ENCODE measurements at places on chromosomes 6 and 20.

DNA sequence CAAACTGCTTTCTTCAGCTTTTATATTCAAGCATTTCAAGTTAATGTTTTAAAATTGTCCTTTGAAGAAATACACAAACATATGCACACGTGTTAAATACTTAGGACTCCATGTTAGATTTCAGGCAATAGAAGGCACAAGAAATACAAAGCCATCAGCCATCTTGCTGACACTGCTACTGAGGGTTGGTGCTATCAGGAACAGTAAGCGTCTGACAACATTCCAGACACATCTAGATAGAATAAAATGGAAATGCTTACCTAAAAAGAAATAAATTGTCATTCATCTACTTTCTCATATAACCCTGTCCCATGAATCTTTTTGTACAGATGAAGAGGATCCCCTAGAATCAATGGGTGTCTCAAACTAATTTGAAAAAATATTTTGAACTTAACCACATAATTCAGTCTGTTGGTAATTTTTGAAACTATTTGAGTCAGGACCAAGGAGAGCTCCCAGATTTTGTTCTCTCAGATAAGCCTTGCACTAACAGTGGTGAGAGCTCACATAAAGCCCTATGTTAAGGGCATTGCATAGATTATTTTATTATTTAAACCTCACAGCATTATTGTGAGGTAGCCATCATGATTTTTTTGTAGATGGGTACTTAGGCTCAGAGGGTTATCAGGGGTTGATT is 631.1 kb upstream of the POU3F2 start:
- peak; percentile 3 for DNase-seq

DNA sequence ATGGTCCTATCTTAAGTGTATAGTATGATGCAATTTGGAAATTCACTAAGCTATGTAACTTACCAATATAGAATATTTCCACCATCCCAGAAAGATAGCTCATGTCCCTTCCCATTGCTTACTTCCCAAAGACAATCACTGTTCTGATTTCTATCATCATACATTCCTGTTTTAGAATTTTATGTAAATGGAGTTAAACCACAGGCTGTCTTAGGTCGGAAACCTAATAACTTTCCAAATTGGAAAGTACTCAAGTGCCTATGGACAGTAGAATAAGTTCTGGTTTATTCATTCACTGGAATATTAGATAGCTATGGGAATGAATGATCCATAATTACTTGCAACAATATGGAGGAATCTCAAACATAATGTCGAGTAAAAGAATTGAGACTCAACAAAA is 20.1 kb downstream of the ENPP3 start:
- no peak for DNase-seq

DNA sequence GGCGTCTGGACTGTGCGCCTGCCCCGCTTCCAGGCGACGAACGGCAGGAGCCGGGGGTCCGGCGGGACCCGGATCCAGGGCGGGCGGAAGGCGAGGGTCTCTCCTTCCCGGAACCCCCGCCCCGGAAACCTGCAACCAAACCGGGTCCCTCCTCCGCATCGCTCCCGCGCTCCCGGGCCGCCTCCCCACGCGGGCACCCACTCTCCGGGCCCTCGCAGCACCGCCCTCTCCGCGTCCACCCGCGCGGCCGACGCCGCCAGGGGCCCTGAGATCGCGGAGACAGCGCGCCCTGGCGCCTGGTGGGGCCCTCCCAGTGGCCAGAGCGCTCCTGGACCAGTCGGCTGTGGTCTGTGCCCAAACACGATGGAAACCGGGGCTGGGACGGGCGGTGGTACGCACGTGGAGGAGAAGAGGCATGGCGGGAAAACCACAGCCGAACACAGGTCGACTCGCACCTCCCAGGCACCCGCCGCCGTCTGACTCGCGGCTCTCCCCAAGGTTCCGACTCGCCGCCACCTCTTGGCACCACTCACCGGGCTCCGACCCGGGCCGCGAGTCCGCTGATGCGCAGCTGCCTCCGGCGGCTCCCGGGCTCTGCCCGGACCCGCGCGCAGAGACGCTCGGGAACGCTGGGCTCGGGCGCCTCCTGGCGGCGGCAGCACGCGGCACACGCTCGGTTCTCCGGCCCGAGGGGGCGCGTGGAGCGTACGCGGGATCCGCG is 7.9 kb downstream of the NKX2-2 start:
- no peak for DNase-seq

DNA sequence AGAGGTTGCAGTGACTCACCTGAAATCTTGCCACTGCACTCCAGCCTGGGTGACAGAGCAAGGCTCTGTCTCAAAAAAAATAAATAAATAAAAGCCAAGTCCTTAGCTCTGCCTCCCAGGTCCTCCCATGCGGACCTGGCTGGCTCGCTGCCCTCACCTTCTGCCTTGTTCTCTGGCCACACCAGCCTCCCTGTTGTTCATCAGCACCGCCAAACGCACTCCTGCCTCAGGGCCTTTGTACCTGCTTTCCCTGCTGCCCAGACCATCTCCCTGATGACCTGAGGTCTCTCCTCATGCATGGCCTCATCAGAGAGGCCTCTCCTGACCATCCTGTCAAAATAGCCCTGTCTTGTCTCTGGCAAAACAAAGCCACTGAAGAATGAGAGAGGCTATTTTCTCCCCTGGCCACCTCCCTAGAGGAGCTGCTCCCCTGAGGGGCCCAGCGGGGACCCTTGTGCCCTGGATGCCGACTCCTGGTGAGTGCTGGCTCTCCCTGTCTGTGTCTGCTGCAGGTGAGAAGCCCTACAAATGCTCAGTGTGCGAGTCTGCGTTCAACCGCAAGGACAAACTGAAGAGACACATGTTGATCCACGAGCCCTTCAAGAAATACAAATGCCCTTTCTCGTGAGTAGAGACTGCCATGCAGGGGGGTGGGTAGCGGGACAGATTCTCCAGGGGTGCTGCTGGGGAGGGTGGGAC is 22.6 kb upstream of the CHMP4B start:
- no peak for DNase-seq

DNA sequence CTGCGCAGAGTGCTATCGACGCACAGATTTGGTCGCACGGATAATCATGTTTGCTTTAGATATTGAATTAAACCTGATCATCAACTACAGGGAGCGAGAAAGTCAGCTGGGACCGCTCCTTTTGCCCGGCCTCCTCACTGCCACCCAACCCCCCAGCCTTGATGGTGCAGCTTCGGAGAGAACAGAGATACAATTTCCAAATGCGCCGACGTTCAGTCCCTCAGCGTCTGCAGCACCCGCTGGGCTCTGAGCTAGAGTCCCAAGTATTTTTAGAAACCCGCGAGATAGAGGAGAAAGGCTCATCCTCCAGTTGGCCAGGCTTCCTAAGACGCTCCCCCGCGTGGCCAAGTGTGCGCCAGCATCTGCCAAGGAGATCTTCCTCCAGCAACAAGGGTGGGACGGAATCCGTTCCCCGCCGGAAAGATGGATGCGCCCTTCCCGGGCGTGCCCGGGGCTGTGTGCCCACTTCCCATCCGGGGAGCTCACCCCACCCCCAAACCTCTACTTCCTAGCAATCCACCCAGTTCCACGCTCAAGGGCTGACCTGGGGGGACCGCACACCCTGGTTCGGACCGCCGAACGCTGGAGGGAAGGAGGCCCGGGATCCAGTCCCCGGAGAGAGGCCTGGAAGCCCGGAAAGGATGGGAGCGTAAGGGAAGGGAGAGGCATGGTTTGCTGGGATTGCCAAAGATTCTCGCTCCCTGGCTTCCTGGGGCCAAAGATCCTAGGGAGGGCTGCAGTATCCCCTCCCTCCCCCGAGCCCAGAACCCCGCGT is 4.1 kb downstream of the NKX2-2 start:
- DNase-seq: no peak

DNA sequence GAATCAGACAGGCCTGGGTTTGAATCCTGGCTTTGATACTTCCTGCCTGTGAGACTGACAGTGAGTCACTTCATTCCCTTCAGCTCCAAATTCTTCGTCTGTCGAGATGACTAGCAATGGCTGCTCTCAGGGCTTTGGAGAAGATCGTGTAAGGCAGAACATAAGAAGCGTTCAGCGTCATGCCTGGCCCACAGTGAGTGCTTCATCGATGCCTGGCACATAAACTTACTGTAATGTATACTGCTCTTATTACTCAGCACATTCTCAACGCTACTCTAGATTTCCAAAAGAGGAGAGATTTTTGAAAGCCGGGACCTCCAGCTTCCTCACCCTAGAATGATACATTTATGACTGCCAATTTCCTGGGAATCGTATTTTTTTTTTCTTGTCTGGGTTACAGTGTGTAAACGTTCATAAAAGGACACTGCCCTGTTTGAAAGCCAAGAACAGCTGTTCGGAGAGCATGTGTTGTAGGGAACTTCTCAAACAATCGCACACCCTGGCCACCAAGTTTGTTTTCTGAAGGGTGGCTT is 16.2 kb upstream of the BCAS1 start:
- peak; percentile 8 for DNase-seq

GRCh38 chr6:34339432-34339831 is 53.0 kb downstream of the NUDT3 start:
- no peak for DNase-seq

DNA sequence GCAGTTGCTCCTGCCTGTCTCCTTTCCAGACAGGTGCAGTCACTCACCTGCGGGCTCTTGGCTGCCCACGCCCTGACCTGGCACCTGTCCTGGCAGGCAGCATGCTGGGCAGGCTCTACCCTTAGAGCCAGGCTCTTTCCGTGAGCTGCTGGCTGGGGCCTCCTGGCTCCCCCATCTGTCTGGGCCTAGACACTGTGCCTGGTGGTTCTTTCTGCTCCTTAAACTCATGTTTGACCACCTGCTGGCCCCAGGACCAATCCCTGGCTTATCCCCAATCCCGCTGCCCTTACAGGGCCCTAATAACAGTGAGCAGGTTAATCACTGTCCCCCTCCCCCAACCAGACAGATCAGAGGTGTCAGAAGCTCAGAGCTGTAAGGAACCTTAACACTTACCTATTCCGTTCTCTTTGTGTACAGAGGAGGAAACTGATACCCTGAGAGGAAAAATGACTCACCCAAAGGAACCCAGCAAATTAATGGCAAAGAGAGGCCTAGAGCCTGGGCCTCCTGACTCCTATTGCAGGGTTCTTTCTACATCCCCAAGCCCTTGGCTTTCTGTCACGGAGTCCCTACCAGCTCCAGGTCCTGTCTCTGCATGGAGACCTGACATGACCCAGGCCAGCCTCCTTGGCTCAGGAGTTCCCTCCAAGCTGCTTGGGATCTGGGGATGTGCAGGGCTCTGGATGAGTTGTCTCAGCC is 54.7 kb downstream of the RAB44 start:
- no peak for DNase-seq

GRCh38 chr20:46709459-46710152 is at the start of gene SLC2A10:
SLC2A10 (plus strand) TSS chr20:46709649; CDS start chr20:46709737, 88 bp downstream.
- DNase-seq: peak; percentile 41

DNA sequence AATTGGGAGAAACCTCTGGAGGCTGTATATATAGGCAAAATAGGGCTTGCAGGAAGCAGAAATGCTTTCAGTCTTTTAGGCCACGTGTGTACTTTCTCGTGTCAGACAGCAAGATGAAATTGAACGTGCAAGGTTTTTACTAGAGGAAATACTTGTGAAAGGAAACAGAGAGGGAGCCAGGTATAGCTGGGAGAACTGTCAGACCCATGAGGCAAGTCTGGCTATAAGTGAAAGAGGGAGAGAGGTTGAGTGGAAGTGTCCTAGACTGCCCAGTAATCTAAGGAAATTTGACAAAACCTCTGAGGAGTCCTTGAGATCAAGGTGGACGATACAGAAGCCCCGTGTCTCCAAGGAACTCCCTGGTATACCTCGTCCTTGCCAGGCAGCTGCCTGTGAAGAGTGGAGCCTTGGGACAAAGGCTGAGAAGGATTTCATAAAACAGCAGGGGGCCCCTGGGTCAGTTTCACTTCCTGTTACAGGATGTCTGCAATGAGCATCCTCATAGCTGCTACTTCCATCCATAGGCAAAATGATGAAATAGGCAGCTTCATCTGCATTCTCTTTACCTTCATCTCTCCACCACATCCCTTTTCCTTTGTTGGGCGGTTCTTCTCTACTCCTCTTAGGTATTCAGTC is 114.4 kb upstream of the MAP3K7 start:
- DNase-seq: no peak

DNA sequence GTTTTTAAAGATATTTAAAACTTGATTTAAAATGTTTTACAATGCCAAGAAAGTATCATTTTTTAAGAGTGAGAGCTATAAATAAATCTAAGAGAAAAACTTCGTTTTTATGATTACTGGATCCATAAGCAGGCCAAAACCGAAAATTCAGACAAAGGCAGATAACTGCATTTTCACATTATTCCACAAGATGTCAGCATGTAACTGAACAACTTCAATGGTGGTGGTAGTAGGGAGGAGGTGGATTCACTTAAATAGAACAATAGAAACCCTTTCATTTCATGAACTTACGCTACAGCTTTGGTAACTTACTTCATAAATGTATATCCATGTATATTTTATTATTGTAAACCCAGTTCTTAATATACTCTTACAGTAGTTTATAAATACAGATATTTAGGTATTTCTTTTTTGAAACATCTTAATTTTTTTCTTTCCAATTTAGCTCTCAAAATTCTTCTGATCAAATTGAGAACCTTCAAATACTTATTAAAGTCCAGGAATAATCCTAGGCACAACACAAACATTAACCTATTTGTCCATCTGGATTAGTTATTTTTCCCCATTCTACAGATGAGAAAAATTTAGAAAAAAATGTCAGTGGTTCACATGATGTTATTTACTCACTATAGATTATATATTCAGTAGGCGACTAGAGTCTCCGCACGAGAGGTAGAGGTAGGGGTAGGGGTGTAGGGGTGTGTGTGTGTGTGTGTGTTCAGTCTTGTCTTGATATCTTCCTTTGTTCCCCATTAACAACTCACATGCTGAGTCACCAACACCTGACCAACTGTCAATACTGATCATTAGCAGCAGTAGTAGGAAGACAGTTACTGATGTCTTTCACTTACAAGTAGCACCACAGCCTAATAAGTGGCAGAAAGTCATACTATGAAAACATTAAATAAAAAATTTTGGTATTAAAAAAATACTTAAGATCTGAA is 111.5 kb downstream of the ARHGAP18 start:
- DNase-seq: peak; percentile 54

DNA sequence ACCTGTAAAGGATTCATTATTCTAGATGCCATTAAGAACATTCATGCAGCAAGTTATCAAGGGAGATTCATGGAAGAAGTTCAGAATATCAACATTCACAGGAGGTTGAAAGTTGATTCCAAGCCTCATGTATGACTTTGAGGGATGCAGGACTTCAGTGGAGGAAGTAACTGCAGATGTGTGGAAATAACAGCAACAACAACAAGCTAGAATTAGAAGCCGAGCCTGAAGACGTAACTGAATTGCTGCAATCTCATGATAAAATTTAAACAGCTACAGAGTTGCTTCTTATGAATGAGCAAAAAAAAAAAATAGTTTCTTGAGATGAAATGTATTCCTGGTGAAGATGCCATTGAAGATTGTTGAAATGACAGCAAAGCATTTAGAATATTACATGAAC is 73.3 kb upstream of the NXT1 start:
- DNase-seq: no peak

GRCh38 chr20:38350879-38351775 is 4.8 kb downstream of the LBP start:
- no peak for DNase-seq

DNA sequence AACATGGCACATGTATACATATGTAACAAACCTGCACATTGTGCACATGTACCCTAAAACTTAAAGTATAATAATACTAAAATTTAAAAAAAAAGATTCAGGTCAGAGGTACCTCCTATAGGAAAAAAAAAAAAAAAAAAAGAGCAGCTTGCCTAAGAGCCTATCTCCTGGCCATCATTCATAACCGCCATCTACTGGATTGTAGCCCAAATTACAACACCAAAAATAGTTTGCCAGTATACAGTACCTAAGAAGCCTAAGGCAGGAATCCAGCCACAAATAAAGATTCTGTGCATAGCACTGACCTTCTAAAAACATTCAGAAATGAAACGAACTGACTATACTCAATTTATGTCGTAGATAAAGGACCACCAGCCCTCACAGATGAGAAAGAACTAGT is 438.4 kb upstream of the ADGRB3 start:
- DNase-seq: peak; percentile 28

All from brain microvascular endothelial cell (primary cell).